ENCODE measurements at places on chromosomes 4 and X.
A peak's percentile ranks its signal among the peaks of the same experiment; 100 is the strongest.

DNA sequence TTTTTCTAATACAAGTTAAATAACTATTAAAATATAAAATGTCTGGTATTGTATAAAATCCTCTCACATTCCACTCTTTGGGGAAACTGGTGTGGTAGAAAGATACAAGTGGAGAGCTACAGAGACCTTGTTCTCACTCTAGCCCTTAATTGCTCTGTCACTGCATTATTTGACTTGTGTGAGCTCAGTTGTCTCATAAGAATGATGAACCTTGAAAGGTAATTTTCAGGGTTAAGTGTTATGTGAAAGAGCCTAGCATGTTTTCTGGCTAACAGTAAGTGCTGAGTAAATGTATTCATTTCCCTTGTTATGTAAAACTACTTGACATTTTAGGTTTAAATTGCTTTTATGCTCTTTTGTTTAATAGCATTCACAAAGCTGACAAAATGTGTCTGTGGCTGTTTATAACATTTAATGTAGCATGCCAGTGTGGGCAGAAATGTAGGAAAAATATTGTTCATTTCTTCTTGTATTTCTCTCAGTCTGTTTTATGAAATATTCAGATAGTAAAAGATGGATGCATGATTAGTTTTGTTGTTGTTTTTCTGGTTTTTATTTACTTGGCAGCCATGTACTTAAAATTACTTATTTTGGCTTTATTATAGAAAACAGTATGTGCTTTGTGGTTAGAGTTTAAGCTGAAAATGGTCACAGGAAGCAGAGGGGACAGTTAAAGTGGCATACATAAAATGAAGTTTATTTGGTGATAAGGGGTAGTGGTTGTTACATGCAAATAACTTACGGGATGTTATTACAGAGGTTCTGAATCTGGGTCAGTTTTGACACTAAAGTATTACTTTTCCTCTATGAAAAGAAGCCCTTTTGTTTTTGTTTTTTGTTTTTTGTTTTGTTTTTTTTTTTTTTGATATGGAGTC lies 29.2 kb downstream of the SLAIN2 start:
- no peak for DNase-seq

DNA sequence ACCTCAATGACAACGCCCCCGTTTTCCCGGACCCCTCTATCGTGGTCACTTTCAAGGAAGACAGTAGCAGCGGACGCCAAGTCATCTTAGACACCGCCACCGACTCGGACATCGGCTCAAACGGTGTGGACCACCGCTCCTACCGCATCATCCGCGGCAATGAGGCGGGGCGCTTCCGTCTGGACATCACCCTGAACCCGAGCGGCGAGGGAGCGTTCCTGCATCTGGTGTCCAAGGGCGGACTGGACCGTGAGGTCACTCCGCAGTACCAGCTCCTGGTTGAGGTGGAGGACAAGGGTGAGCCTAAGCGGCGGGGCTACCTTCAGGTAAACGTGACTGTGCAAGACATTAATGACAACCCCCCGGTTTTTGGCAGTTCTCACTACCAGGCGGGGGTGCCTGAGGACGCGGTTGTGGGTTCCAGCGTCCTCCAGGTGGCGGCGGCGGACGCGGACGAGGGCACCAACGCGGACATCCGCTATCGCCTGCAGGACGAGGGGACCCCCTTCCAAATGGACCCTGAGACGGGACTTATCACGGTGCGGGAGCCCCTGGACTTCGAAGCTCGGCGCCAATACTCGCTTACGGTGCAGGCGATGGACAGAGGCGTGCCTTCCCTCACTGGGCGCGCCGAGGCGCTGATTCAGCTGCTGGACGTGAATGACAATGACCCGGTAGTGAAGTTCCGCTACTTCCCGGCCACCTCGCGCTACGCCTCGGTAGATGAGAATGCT lies 2.2 kb downstream of the FAT4 start:
- DNase-seq, result no peak

- peak; percentile 48 for DNase-seq
These were observed 478 bp upstream of the PLXNA3 start for GRCh38 chrX:154457491-154458115.

GRCh38 chrX:40298069-40298468 lies 200.3 kb upstream of the BCOR start:
- DNase-seq, result no peak

DNA sequence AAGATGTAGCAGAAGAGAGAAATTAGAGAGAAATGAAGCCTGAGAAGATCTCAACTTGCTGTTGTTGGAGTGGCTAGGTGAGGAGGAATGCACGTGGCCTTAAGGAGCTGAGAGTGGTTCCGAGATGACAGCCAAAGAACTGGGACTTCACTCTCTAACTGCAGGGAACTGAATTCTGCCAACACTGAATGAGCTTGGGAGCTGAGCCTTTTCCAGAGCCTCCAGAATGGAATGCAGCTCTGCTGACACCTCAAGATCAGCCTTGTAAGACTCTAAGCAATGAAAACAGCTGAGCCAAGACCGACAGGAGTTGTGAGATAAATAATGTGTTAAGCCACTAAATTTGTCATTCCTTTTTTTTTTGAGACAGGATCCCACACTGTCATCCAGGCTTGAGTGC lies 73.0 kb downstream of the TLL1 start:
- DNase-seq, result no peak

DNA sequence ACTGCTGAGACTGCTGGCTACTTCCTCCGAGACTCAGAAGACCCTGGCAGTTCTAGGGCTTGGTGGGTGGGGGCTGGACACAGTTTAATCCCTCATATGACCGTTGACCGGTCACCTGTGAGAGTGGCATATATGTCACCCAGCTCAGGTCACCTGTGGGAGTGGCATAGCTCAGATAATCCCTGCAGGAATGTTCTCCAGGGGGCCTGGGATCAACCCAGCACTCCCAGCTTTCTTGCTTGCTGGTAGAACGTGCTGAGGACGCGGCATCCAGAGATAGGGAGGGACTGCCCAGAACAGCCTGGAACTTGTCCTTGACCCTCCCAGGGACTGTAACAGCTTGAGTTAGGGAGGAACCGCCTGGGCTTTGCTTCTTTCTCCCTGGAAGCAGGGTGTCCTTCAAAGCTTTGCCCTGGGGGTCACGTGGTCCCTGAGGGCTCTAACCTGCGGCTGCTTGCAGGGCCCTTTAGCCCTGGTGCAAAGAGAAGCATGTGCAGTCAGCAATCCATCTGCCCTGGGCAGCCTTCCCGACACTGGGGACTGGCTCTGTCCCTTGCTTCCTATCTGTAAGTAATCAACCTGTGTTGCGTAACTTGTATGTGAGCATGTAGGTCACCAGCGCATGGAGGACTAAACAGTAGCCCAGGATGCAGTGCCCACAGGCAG lies 55.3 kb downstream of the ZFYVE28 start:
- no peak for DNase-seq

GRCh38 chr4:7448036-7448435 lies 13.3 kb upstream of the PSAPL1 start:
- DNase-seq, result no peak

DNA sequence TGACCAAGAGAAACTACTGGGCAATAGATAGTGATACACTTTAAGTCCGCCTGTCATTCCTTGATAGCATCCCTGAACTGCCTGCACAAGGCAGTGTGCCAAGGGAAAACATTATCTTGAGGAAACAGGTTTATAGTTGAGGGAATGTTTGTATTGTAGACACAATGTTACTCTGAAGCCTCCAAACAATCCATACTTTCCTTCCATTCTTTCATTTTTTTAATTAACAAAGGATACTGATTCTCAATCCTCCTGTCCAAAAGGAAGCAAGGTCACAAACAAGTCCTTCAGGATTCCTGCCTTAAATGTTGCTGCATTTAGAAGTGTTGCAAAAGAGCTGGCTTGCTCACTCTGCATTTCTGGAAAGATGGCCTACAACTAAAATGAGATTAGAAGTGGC lies 61.7 kb upstream of the PRSS48 start:
- no peak for DNase-seq

DNA sequence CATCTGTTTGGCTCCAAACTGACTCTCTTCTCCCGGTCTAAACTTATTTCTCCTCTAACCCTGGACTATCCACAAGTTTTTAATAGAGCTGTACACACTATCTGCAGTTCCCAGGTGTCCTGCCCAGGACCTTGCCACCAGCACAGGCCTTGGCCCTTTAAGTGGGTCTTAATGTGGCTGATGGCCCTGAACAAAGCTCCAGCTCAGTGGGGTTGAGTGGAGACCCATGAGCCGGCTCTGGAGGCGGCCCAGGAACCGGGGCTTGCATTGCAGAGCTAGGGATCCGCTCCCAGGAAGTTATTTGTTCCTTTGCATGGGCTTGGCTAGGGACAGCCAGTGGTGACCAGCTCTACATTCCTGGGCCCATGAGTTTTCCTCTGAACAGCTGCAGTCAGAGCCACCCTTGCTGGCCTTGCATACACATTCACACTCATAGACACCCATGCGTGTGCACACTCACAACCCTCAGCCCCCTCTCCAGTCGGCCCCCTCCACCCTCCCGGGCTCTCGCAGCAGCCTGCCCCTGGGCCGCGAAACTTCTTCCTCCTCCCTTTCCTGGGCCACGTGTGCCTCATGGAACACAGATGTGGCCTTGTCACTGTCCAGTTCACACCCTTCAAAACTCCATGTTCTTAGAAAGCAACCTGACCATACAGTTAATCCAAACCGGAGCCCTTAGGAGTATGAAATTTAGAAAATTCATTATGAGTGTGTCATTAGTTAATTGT lies 58.2 kb downstream of the GPR143 start:
- no peak for DNase-seq

GRCh38 chr4:53693909-53694308 lies 102.6 kb upstream of the LNX1 start:
- DNase-seq, result no peak

GRCh38 chr4:7854697-7855370 lies 84.8 kb downstream of the AFAP1 start:
- peak; percentile 82 for DNase-seq

DNA sequence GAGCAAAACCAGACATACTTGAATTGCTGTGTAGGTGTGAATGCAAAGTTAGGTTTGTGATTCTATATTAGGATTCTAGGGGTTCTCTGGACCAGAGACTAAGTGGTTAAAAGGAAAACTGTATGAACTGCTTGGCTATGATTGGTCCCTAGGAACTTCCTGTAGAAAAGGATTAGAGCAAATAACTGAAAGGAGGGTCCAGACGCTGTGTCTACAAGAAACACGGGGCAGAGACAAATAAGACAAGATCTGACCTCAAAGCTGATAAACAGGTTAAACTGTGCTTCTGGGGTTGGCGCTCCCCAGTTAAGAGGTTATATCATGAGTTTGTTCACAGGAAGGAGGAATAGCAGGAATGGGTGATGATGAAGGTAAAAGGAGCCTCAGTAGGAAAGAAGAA lies 183.6 kb downstream of the MGST2 start:
- DNase-seq, result no peak

GRCh38 chr4:169293343-169294176 lies 22.8 kb upstream of the SH3RF1 start:
- no peak for DNase-seq

DNA sequence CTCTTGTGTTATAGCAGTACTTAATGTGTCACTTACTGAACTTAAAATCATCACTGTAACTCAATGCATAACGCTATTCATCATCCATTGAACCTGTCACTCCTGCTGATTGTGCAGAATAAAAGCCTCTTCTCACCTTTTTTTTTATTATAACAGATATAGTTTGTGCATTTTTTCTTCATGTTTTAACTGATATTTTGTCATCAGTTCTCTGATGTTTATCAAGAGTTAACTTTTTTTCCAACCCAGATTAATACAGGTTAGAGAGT lies 100.4 kb downstream of the SLIT2 start:
- no peak for DNase-seq

DNA sequence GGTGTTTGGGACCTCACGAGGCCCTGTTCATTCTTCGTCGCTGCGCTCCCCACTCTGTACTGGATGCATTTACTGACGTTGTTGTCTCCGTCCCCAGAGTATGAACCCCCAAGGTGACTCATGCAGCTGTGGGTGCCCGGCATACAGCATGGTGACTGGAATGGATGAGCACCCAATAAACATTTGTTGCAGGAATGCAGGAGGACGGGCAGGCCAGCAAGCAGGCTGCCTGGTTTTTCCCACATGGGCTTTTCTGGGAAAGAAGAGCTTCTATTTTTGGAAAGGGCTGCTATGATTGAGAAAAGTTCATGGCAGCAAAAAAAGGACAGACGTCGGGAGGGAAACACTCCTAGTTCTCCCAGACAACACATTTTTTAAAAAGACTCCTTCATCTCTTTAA lies 893 bp upstream of the SOD3 start:
- DNase-seq, result no peak

GRCh38 chrX:150365051-150365989 lies 2.2 kb downstream of the MAMLD1 start:
- peak; percentile 68 for DNase-seq

DNA sequence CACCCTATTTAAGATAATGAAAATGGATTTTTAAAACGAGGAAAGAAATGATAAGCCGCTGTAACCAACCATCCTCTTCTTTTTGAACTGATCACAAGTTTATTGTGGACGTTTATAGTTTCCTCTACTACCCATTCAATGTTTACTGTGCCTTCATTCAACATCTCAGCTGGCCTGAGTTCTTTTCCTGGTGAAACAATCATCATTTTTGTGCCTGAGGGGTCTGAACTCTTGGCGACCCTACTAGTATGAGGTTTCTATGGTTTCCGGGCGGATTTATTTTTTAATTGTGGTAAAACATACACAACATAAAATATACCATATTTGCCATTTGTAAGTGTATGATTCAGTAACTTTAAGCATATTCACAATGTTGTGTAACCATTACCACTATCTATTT lies 100.7 kb downstream of the SPRY1 start:
- DNase-seq, result no peak

DNA sequence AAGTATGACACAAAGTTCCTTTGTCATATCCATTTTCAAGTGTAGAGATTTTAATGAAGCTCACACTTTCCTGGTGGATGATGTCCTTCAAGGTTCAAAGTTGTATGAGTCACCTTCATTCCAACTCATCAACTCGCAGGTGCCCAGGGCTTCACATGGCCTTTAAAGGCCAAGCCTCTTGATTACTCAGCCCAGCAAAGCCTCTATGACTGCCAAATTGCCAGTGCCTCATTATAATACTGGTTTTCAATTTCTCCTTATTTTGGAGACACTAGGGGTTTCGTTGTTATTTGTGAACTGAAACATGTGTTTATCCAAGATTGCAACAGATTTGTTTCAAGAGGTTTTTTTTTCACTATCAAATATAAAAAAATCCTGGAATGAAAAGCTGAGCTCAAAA lies 45.9 kb upstream of the PPP3CA start:
- no peak for DNase-seq

DNA sequence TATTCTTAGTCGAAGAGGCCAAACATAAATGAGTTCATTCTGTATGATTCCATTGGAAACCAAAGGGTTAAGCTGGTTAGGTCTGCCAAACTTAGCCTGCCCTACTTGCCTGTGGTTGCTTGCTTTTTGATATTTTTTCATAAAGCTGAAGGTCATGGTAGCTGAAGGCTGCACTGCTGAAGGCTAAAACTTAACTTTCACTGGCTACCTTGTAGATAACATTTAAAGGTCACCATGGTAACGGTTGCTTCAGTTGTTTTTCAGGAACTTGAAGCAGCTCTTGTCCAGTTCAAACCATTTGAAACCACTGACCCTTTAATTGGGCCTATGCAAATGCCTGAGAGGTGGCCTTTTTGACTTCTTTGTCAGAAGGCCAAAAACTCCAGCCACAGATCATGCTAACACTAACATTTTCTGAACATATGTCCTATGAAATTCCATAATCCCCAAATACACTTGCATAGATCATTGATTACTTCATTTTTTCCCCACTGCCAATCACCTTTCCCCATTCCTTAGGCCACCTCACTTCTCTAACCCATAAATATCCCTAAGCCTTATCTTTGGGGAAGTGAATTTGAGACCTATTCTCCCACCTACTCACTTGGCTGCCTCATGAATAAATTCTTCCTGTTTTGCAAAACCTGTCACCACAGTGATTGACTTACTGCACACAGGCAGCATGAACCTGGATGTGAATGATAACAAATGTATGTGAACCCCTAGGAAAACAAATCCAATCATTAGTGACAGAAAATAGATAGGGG lies 10.7 kb upstream of the SMIM10L2A start:
- no peak for DNase-seq

Data from activated CD4-positive, alpha-beta T cell treated with anti-CD3 and anti-CD28 coated beads, Interleukin-2, amount 10 ng/mL, durations not matched to agents 7 days and 5 days (primary cell).